ENCODE measurements at places on chromosomes 1 and 21. TPM values are rescaled to one million over a fixed set of nuclear protein-coding genes. Genes with fewer than 3 reads are reported as not detected.

RAB42 gene
- 0.98 TPM for total RNA-seq

OLIG1 gene
- total RNA-seq, result not detected

RGS5 gene
- total RNA-seq, result 88.9 TPM

TMEM82 gene
- total RNA-seq, result not detected

VWA5B1 gene
- total RNA-seq, result not detected

SAMD11 gene
- 9.8 TPM for total RNA-seq

HLX gene
- total RNA-seq, result 27.3 TPM

NBPF3 gene
- 5.8 TPM for total RNA-seq

DNA sequence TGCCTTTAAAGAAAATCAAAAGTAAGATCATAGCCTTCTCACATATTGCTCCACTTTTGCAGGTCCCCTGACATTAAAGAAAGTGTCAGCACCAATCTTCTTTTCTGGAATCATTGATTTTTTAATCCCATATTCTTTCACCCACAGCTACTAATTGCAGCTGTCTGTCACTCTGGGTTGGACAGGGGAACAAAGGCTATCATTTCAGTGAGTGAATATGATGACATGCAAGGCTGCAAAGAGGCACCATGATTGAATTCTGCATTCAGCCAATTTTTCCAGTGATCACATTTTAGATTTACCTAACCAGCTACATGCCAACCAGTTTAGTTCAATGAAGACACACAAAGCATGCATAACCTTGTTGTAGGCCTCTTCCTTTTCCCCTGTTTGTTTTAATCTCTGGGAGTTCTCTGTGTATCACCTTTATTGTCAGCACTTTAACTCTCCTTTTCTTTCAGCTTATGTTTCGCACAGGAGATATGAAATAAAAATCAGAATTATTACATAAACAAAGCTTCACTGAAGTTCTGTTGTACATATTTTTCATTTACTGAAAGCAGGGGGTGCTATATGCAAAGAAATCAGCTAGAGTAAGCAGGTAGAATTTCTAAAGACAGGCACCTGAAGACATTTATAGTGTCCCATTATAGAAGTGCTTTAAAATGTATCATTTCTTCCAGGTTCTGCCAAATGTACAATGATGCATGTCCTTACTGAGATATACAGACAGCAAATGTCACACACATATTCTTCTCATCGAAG is 584.8 kb downstream of the PLA2G4A start:
- no peaks in the 10 kb centered on the region for H3K4me1 ChIP-seq
- no peak overlapping the region for H3K27ac ChIP-seq
- H3K36me3 ChIP-seq, result no peaks in the 10 kb centered on the region

- no peak overlapping the region for H3K27ac ChIP-seq
- no peaks in the 10 kb centered on the region for H3K27me3 ChIP-seq
- H3K36me3 ChIP-seq, result peaks cover 5% of the 10 kb centered on the region
- no peak for DNase-seq
Observed at GRCh38 chr1:35367914-35368313, 99.4 kb downstream of the ZMYM4 start.

GRCh38 chr1:199545780-199546179 is 481.7 kb upstream of the NR5A2 start:
- H3K36me3 ChIP-seq, result no peaks in the 10 kb centered on the region
- no peak for DNase-seq
- no peak overlapping the region for H3K27ac ChIP-seq
- no peaks in the 10 kb centered on the region for H3K4me1 ChIP-seq
- H3K4me3 ChIP-seq, result no peak overlapping the region

GRCh38 chr1:57506941-57507340 is 83.1 kb upstream of the DAB1 start:
- H3K4me1 ChIP-seq, result no peaks in the 10 kb centered on the region
- H3K27ac ChIP-seq, result no peak overlapping the region
- DNase-seq, result no peak
- no peaks in the 10 kb centered on the region for H3K27me3 ChIP-seq
- H3K4me3 ChIP-seq, result no peak overlapping the region
- no peaks in the 10 kb centered on the region for H3K36me3 ChIP-seq

GRCh38 chr21:43341378-43342161 is 85.4 kb downstream of the SIK1 start:
- H3K4me1 ChIP-seq, result peaks cover 20% of the 10 kb centered on the region
- no peak overlapping the region for H3K4me3 ChIP-seq
- no peak for DNase-seq
- no peaks in the 10 kb centered on the region for H3K36me3 ChIP-seq
- no peaks in the 10 kb centered on the region for H3K27me3 ChIP-seq
- no peak overlapping the region for H3K27ac ChIP-seq

- peaks cover 13% of the 10 kb centered on the region for H3K4me1 ChIP-seq
- H3K4me3 ChIP-seq, result no peak overlapping the region
- H3K36me3 ChIP-seq, result no peaks in the 10 kb centered on the region
- no peak overlapping the region for H3K27ac ChIP-seq
- DNase-seq, result no peak
Observed at GRCh38 chr1:86916752-86917151, 2.3 kb downstream of the HS2ST1 start.

- H3K36me3 ChIP-seq, result no peaks in the 10 kb centered on the region
- no peak overlapping the region for H3K27ac ChIP-seq
- no peak for DNase-seq
- no peaks in the 10 kb centered on the region for H3K4me1 ChIP-seq
- no peaks in the 10 kb centered on the region for H3K27me3 ChIP-seq
- no peak overlapping the region for H3K4me3 ChIP-seq
Observed at GRCh38 chr1:71623888-71624287, 543.1 kb upstream of the ZRANB2 start.

DNA sequence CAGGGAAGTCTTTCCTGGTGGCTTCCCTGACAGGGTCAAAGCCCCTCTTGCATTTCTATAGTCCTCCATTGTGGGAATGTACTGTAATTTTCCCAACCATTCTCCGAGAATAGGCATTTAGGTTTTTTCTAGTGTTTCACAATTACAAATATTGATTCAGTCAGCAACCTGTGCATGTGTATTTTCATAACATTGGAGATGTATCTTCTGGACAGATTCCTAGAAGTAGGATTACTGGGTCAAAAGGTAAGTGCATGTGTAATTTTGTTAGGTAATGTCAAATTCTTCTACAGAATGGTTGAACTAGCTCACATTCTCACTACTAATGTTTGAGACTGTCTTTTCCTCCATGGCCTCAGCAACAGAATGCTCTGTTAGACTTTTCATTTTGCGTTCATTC is 8.3 kb upstream of the PLA2G2A start:
- H3K36me3 ChIP-seq, result no peaks in the 10 kb centered on the region
- H3K27ac ChIP-seq, result no peak overlapping the region
- DNase-seq, result no peak

- peaks cover 33% of the 10 kb centered on the region for H3K4me1 ChIP-seq
- peak; percentile 92 for DNase-seq
- H3K27me3 ChIP-seq, result no peaks in the 10 kb centered on the region
- no peak overlapping the region for H3K27ac ChIP-seq
Observed at GRCh38 chr1:227889863-227890405, 57.8 kb downstream of the WNT9A start.

DNA sequence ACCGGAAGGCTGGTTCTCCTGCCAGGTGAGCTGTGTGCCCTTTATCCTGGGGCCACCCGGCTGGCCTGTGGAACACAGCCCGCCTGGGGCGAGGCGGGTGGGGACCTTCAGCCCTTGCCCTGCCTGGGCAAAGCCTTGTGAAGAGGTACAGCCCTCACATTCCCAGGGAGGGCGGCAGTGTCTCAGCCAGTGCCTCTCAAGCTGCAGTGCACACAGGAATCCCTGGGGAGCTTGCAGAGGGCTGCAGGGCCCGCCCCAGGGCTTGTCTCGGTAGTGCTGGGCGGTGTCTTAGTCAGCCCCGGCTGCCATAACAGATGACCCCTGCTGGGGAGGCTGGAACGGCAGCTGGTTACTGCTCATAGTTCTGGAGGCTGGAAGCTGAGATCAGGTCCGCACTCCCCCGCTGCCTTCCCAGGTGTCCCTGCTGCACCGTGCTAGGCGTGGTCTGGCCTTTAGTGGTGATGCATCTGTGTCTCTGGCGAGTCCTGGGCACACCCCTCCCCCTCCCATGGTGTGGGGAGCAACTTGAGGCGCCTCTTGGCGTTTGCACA is 12.6 kb downstream of the DFFB start:
- DNase-seq, result no peak
- H3K4me3 ChIP-seq, result no peak overlapping the region
- H3K27ac ChIP-seq, result no peak overlapping the region
- peaks cover 93% of the 10 kb centered on the region for H3K36me3 ChIP-seq
- no peaks in the 10 kb centered on the region for H3K4me1 ChIP-seq
- no peaks in the 10 kb centered on the region for H3K27me3 ChIP-seq

- H3K27ac ChIP-seq, result no peak overlapping the region
- H3K27me3 ChIP-seq, result no peaks in the 10 kb centered on the region
- no peak for DNase-seq
- H3K36me3 ChIP-seq, result no peaks in the 10 kb centered on the region
- H3K4me1 ChIP-seq, result no peaks in the 10 kb centered on the region
- H3K4me3 ChIP-seq, result no peak overlapping the region
Observed at GRCh38 chr1:15807121-15807520, 328 bp downstream of the UQCRHL start.

DNA sequence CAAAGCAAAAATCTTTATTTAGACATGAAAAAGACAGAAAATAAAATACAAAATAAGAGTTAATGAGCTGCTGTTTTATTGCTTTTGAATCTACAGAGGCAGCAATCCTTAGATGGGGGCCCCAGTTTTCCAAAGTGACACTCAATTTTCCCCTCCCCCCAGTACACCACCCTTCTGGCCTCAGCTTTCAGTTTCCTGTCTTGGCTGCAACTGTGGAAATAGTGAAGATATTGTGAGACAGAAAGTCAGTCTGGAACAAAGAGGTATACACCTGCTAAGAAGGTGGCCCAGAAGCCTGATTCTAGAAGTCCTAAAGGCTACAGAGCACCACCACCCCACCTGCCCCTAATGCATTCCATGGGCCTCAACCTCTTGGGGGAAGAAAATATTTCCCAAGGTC is 1.1 kb upstream of the MTMR11 start:
- H3K27ac ChIP-seq, result peak overlapping the region; percentile 83
- no peaks in the 10 kb centered on the region for H3K36me3 ChIP-seq
- no peaks in the 10 kb centered on the region for H3K27me3 ChIP-seq
- DNase-seq, result no peak
- peaks cover 67% of the 10 kb centered on the region for H3K4me1 ChIP-seq

DNA sequence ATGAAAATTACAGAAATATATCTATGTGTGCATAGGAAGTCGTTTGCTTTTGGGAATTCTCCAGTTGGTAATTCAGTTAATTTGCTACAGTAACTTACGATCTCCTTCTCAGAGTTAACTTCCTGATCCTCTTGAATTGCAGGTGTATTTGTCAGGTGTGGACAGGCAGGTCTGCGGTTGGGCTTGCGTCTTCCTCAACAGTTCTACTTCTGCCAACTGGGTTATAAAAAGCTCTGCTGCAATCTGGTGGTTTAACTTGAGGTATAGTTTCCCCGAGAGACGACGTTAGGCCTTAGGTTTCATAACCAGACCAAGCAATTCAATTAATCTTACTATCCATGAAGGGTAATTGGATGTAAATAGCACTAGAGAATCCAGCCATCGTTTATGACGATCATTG is 88.2 kb downstream of the GABPA start:
- no peak for DNase-seq
- H3K36me3 ChIP-seq, result no peaks in the 10 kb centered on the region
- no peaks in the 10 kb centered on the region for H3K27me3 ChIP-seq
- no peak overlapping the region for H3K27ac ChIP-seq
- H3K4me3 ChIP-seq, result no peak overlapping the region

GRCh38 chr21:33384841-33385331 is 18.3 kb upstream of the IFNGR2 start:
- H3K4me3 ChIP-seq, result no peak overlapping the region
- H3K4me1 ChIP-seq, result peaks cover 27% of the 10 kb centered on the region
- no peak overlapping the region for H3K27ac ChIP-seq

DNA sequence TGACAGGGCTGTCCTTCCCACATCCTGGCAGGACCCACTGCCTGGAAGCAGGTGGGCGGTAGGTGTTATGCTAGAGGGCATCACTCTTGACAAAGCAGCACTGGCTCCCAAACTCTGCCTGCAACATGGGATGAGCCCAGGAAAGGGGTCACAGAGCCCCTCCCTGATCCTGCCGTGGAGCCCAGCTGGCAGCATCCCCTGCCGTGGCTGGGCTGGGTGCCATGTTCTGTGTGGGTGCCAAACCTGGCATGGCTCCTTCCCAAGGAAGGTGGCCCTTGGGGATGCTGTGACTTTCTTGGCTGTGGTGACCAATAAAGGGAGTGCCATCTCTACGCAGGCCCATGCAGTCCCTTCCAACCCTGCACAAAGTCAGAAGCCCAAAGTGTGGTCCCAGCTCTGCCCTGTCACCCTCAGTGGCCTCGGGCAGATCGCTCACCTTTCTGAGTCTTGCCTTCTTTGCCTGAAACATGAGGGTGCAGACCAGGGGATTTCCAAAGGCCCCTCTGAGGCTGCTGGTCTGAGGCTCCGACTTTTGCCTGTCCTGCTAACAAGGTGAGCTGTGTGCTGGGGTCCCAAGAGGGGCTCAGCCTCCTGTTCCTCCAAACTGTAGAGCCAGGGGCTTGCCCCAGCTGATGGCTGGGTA is 6.0 kb downstream of the CDK18 start:
- H3K27me3 ChIP-seq, result peaks cover 8% of the 10 kb centered on the region
- peaks cover 41% of the 10 kb centered on the region for H3K4me1 ChIP-seq
- no peaks in the 10 kb centered on the region for H3K36me3 ChIP-seq
- DNase-seq, result no peak
